A549 treated with GW870086 at 1 μM for 4 hours (cell line): ENCODE measurements at places on chromosomes 6 and 20. TPM values are rescaled to one million over a fixed set of nuclear protein-coding genes. Genes with fewer than 3 reads are reported as not detected.

RIPOR3 gene
- total RNA-seq: 0.08 TPM in 1 of 5 replicates, not detected in the others

IRAK1BP1 gene
- 0.58 to 1.1 TPM (median 0.73 TPM) in 5 replicates for total RNA-seq

KHDC1L gene
- total RNA-seq: 0.36 to 0.51 TPM (median 0.42 TPM) in 4 of 5 replicates, not detected in the other

NOX3 gene
- total RNA-seq: not detected in 5 replicates

ARMH2 gene
- not detected in 5 replicates for total RNA-seq

GHRH gene
- total RNA-seq: not detected in 5 replicates

PDE7B gene
- total RNA-seq: 0.53 to 0.99 TPM (median 0.83 TPM) in 5 replicates

SNTA1 gene
- 8.3 to 12.7 TPM (median 10.1 TPM) in 5 replicates for total RNA-seq

SLC16A10 gene
- 0.56 to 0.91 TPM (median 0.62 TPM) in 5 replicates for total RNA-seq

LINC00237 gene
- not detected in 5 replicates for total RNA-seq

HIVEP2 gene
- total RNA-seq: 1.9 to 4.6 TPM (median 4.6 TPM) in 5 replicates

FNDC11 gene
- total RNA-seq: 0.13 to 0.54 TPM (median 0.21 TPM) in 5 replicates

ADGRF4 gene
- 11.1 to 13.6 TPM (median 12.7 TPM) in 5 replicates for total RNA-seq

HTR1B gene
- 0.14 to 0.35 TPM (median 0.23 TPM) in 5 replicates for total RNA-seq

VSTM2L gene
- 11.0 to 15.4 TPM (median 13.0 TPM) in 5 replicates for total RNA-seq

FAM210B gene
- total RNA-seq: 9.4 to 12.8 TPM (median 11.7 TPM) in 5 replicates

CBLN4 gene
- not detected in 5 replicates for total RNA-seq

PBOV1 gene
- not detected in 5 replicates for total RNA-seq

GJA10 gene
- total RNA-seq: not detected in 5 replicates

MOCS1 gene
- 1.3 to 2.8 TPM (median 2.1 TPM) in 5 replicates for total RNA-seq

SRMS gene
- 0.10 to 0.15 TPM in 2 of 5 replicates, not detected in the others for total RNA-seq

C6orf15 gene
- not detected in 5 replicates for total RNA-seq

ADGB gene
- not detected in 5 replicates for total RNA-seq

C20orf141 gene
- 0.46 to 0.96 TPM (median 0.50 TPM) in 3 of 5 replicates, not detected in the others for total RNA-seq

SYCP2 gene
- 0.27 to 0.53 TPM (median 0.33 TPM) in 5 replicates for total RNA-seq

PIM1 gene
- 10.1 to 14.5 TPM (median 13.4 TPM) in 5 replicates for total RNA-seq

GRIK2 gene
- 0.13 to 0.47 TPM (median 0.39 TPM) in 5 replicates for total RNA-seq

ZSWIM1 gene
- total RNA-seq: 4.8 to 6.4 TPM (median 5.8 TPM) in 5 replicates

SLC22A2 gene
- 0.14 TPM in 1 of 5 replicates, not detected in the others for total RNA-seq

LHFPL5 gene
- total RNA-seq: 0.06 to 0.17 TPM (median 0.10 TPM) in 3 of 5 replicates, not detected in the others

SLC4A11 gene
- 7.9 to 10.2 TPM (median 9.2 TPM) in 5 replicates for total RNA-seq

NFATC2 gene
- total RNA-seq: 7.0 to 9.5 TPM (median 8.5 TPM) in 5 replicates

NEU1 gene
- total RNA-seq: 24.9 to 34.9 TPM (median 25.5 TPM) in 5 replicates

BPI gene
- not detected in 5 replicates for total RNA-seq

COL9A3 gene
- 0.33 to 0.73 TPM (median 0.55 TPM) in 5 replicates for total RNA-seq

TNNC2 gene
- 0.28 TPM in 2 of 5 replicates, not detected in the others for total RNA-seq

CUL7 gene
- 6.2 to 8.3 TPM (median 6.9 TPM) in 5 replicates for total RNA-seq

CYP24A1 gene
- 85.5 to 193 TPM (median 162 TPM) in 5 replicates for total RNA-seq

PRR18 gene
- total RNA-seq: 0.07 to 0.15 TPM (median 0.12 TPM) in 5 replicates

STXBP5 gene
- 9.8 to 16.4 TPM (median 14.7 TPM) in 5 replicates for total RNA-seq

TAGAP gene
- total RNA-seq: not detected in 5 replicates

CST3 gene
- total RNA-seq: 267 to 420 TPM (median 398 TPM) in 5 replicates

MAFB gene
- 0.13 to 0.31 TPM (median 0.16 TPM) in 5 replicates for total RNA-seq

BPIFB2 gene
- not detected in 5 replicates for total RNA-seq

TFB1M gene
- total RNA-seq: 7.2 to 9.5 TPM (median 8.8 TPM) in 5 replicates

PCED1A gene
- total RNA-seq: 19.5 to 28.3 TPM (median 26.1 TPM) in 5 replicates

SLC12A5 gene
- 11.7 to 15.2 TPM (median 15.1 TPM) in 5 replicates for total RNA-seq

TCP11 gene
- total RNA-seq: not detected in 5 replicates

ELOVL4 gene
- 1.4 to 1.8 TPM (median 1.6 TPM) in 5 replicates for total RNA-seq

TNXB gene
- total RNA-seq: 0.42 to 1.3 TPM (median 0.65 TPM) in 5 replicates

NDUFAF4 gene
- 30.2 to 57.8 TPM (median 50.8 TPM) in 5 replicates for total RNA-seq

DPM1 gene
- 67.1 to 87.1 TPM (median 75.2 TPM) in 5 replicates for total RNA-seq

GPLD1 gene
- 0.88 to 1.1 TPM (median 1.1 TPM) in 5 replicates for total RNA-seq

HSPA1L gene
- total RNA-seq: 0.82 to 1.5 TPM (median 1.3 TPM) in 5 replicates

MOCS3 gene
- 5.6 to 6.3 TPM (median 5.9 TPM) in 5 replicates for total RNA-seq

PPIL6 gene
- total RNA-seq: 1.9 to 3.9 TPM (median 2.6 TPM) in 5 replicates

STK38 gene
- 15.5 to 16.9 TPM (median 15.9 TPM) in 5 replicates for total RNA-seq

ZNF165 gene
- 0.67 to 0.97 TPM (median 0.90 TPM) in 5 replicates for total RNA-seq

DNAH8 gene
- total RNA-seq: not detected in 5 replicates

TXLNB gene
- total RNA-seq: not detected in 5 replicates
